ENCODE measurements at places on chromosomes 1 and 21. TPM values are rescaled to one million over a fixed set of nuclear protein-coding genes. Genes with fewer than 3 reads are reported as not detected.

The DCST1 gene
- not detected for total RNA-seq

The KIFAP3 gene
- 60.9 TPM for total RNA-seq

The A3GALT2 gene
- not detected for total RNA-seq

The OR6F1 gene
- not detected for total RNA-seq

The SYTL1 gene
- 165 TPM for total RNA-seq

The DNASE2B gene
- total RNA-seq, result not detected

The OXCT2 gene
- total RNA-seq, result 0.79 TPM

The LCE2B gene
- not detected for total RNA-seq

The SPRR1A gene
- total RNA-seq, result not detected

The KISS1 gene
- 331 TPM for total RNA-seq

The VHLL gene
- not detected for total RNA-seq

The PRELP gene
- total RNA-seq, result not detected

The KRTAP19-5 gene
- total RNA-seq, result not detected

The AJAP1 gene
- total RNA-seq, result under 0.01 TPM

The AUNIP gene
- total RNA-seq, result 1.8 TPM
